Kidney glomerular epithelial cell (primary cell): ENCODE measurements at places on chromosomes 4 and X.

- DNase-seq = no peak
These were observed 25.1 kb downstream of the MSX1 start for GRCh38 chr4:4884611-4885010.

GRCh38 chr4:159414305-159414704 is 311.4 kb downstream of the RAPGEF2 start:
- DNase-seq = no peak

GRCh38 chrX:15073313-15073712 is 196.6 kb downstream of the ASB9 start:
- no peak for DNase-seq

- no peak for DNase-seq
These were observed 4.5 kb upstream of the RHOH start for GRCh38 chr4:40192114-40193015.

- DNase-seq = no peak
These were observed 27.6 kb downstream of the ADGRG2 start for GRCh38 chrX:19094654-19095053.

GRCh38 chr4:93373893-93374860 is 454.4 kb upstream of the ATOH1 start:
- no peak for DNase-seq

DNA sequence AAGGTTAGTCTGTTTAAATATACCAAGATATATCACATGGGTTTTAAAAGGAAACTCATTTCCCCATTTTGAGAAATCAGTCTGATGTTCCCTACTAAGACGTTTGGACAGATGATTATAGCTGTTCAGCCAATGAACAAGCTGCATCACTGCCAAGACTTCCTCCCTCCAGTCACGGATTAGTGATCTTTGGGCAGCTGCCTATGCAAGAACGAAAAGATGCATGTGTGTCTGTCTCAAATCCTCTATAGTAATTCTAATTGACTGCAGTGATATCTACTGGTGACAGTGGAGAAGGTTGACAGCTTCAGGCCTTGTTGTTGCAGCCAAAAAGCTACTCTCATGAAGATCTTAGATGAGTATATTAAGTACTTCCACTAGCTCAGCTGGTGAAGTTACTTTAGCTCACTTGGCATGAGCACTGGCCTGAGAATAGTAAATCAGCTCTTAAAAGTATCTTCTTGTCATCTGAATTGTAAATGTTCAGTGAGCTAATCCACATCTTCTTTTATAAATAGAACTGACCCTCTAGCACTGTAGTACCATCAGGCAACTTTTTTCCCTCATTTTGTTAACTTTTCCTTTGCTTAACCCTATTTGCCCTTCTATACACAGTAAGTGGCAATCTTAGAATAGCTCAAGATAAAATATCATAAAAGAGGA is 134.5 kb upstream of the PCDH10 start:
- DNase-seq = no peak

- DNase-seq = no peak
These were observed 984.0 kb upstream of the TENM3 start for GRCh38 chr4:181259081-181259709.

DNA sequence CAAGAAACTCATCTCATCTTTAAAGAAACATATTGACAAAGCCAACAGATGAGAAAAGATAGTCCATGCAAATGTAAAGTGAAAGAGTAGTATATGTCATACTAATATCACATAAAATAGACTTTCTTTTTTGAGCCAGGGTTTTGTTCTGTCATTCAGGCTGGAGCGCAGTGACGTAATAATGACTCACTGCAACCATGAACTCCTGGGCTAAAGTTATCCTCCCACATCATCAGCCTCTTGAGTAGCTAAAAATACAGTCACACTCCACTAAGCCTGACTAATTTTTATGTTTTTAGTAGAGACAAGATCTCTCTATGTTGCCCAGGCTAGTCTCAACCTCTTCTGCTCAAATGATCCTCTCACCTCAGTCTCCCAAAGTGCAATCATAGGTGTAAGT is 51.8 kb upstream of the TRAM1L1 start:
- peak; percentile 92 for DNase-seq

DNA sequence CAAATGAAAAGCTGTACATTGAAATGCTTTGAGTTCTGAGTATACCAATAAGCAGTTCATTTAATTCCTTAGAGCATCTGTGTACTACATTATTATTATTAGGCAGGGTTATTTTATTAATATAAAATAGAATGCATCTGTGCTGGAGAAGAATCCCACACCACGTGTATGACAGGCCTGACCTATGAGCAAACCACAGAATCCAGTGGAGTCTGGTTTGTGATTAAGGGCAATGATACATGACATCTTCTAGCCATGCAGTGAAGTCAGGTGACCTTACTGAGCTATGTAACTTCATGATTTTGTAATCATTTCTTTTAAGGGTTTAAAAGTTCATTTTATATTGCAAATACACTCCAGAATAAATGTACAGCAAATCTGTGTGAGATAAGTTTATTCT is 1165.0 kb upstream of the TENM3 start:
- DNase-seq = peak; percentile 15

GRCh38 chrX:100720301-100720700 is 11.6 kb downstream of the SYTL4 start:
- DNase-seq = peak; percentile 4

DNA sequence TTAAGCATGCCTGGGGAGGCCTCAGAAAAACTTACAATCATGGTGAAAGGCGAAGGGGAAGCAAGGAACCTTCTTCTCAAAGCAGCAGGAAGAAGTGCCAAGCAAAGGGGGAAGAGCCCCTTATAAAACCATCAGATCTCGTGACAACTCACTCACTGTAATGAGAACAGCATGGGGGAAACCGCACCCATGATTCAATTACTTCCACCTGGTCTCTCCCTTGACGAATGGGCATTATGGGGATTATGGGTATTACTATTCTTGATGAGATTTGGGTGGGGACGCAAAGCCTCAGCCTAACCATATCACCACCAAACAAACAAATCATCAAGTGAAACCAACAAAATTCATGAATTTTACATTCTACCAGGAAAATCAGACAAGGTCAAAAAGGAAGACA is 76.7 kb upstream of the TAB3 start:
- DNase-seq = no peak

GRCh38 chr4:84971319-84971932 is 4.9 kb upstream of the WDFY3 start:
- DNase-seq = peak; percentile 53

DNA sequence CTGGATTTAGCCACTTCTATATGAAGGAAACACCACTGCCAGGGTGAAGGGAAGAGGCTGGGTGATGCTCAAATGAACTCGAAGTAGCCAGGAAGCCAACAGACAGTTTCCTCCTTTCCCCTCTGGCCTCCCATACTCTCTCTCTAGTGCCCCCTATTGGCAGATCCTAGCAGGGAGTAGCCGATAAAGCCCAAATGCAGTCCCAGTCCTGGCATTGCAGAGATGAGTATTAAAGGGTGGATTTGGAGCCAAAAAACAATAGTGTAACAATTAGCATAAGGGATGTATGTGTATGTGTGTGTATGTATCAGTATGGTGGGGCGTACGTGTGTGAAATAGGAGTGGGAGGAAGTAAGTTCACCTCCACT is 213.8 kb upstream of the LDB2 start:
- no peak for DNase-seq

DNA sequence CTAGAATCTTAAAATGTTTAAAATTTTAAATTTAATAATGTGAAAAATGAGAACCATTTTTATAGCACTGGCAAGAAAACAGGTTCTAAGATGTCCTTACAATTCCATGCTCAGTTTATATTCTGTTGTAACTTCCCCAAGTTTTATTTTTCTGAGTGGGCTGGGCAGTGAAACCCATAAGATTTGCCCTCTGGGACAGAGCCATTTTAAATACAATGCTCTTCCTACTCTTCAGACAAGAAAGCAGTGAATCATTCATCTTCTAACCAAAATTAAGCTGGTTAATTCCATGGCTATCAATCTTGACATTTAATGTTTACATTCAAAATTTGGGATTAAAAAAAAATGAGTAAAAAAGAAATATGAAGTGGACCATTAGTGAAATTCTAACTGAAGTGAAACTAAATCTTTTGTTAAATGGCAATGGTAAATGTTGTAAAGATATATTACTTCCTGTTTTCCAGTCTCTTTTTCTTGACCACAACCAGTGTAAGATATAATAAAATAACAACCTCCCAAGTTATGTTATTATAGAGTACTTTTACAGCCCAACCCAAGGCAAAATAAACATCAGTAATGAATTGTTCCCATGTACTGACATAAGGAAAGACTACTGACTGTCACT is 37.2 kb upstream of the PTPN13 start:
- DNase-seq = peak; percentile 35

DNA sequence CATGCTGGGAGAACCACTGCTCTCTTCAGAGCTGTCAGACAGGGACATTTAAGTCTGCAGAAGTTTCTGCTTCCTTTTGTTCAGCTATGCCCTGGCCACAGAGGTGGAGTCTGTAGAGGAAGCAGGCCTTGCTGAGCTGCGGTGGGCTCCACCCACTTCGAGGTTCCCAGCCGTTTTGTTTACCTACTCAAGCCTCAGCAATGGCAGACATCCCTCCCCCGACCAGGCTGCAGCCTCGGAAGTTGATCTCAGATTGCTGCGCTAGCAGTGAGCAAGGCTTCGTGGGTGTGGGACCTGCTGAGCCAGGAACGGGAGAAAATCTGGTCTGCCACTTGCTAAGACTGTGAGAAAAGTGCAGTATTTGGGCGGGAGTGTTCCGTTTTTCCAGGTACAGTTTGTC is 118.9 kb downstream of the SLC10A6 start:
- no peak for DNase-seq

DNA sequence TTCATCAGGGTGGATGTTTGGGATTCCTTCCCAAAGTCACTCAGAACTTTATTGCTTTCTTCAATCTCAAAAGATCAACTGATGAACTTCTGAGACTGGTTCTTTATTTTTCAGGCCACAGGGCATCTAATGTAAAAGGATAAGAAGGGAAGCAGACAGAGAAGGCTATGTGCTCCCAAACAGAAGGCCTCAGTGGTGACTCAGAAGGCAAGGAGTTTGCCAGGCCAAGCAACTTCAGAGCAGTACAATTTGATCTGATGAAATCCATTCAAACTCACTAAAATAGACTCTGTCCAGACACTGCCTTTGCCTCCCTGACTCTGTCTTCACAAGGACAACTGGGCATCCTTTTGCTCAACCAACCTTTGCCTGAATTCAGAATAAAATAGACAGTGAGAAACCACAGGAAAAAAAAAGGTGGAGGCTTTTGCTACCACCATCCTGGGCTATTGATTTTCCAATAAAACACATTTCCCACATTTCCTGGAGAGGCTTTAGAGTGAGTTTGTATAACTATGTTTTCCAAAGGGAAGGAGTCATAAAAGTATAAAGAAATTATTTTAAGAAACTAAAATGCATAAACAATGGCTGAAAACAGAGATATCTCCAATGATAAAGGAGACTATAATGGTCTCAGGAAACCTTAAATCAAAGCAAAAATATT is 55.2 kb downstream of the ARHGEF6 start:
- DNase-seq = peak; percentile 11

- no peak for DNase-seq
These were observed 474.3 kb upstream of the FTHL17 start for GRCh38 chrX:31546126-31546525.

- no peak for DNase-seq
These were observed 109.6 kb downstream of the NHS start for GRCh38 chrX:17484592-17484991.

GRCh38 chr4:94895081-94895480 is 137.3 kb downstream of the BMPR1B start:
- no peak for DNase-seq

DNA sequence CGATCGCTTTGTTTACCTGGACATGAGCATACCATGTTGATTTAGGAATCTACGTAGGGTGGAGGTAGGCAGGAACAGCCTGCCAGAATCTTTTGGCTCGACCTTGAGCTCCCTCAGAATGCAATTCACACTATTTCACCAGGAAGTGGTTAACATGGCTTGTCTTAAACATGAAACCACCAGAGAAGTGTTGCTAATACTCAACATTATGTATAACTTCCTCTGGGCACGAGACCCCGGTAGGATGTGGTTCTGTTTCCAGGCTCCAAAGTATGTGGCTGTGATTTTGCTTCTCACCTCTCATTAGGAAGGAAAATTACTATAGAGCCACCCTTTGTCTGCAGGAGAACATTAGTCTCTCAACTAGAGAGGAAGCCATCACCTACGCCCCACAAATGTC is 59.0 kb upstream of the VCX3B start:
- no peak for DNase-seq

DNA sequence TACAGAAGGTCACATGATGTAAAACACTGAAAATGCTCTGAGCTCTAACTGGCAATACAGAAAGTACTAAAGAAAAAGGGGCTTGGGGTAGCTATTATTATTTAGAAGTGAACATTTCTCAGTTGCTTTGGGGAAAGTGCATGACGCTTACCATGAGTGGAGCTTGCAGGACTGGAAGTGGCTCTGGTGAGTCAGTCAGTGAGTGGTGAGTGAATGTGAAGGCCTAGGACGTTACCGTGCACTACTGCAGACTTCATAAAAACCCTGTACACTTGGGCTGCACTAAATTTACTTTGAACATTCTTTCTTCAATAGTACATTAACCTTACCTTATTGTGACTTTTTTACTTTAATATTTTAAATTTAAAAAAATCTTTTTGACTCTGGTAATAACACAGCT is 89.3 kb upstream of the ENPP6 start:
- DNase-seq = no peak
